ENCODE measurements at places on chromosomes 11 and 22.

DNA sequence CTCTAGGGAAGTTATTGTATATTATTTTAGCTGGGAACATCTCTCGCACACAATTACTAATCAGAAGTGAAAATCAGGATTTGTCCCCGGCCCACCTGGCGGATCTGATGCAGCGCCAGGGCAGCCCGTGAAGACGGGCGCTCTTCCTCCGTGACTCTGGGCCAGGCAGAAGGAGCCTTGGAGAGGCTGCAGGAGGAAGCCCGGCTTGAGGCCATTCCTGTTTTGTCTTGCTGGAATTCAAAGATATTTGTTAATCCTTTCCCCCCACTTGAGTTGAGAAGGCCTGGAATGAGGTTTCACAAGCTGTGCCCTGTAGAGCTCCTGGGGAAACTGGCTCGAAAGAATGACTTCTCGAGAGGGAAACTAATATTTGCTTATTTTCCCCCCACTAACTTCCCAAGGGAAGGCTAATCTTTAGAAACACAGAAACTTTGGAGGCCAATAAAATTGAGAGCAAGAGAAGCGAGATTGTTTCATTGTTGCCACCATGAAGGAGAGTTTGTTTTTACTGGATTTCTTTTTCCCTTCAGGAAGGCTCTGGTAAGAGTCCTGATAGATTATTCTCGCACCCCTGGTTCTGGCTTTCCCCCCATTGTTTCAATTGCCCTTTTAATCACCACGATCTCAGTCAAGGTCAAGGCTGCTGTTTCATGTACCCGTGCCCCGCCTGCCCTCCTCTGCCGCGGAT, 92.8 kb upstream of the SEPTIN5 start:
- no peak for DNase-seq

- DNase-seq: no peak
Observed at GRCh38 chr11:129443276-129443675, 67.6 kb downstream of the BARX2 start.

- DNase-seq: no peak
Observed at GRCh38 chr22:28488825-28489224, 190.8 kb downstream of the TTC28 start.

GRCh38 chr11:12702999-12703453, 28.8 kb downstream of the TEAD1 start:
- DNase-seq: no peak

GRCh38 chr11:23732026-23732425, 764.8 kb upstream of the LUZP2 start:
- DNase-seq: no peak

DNA sequence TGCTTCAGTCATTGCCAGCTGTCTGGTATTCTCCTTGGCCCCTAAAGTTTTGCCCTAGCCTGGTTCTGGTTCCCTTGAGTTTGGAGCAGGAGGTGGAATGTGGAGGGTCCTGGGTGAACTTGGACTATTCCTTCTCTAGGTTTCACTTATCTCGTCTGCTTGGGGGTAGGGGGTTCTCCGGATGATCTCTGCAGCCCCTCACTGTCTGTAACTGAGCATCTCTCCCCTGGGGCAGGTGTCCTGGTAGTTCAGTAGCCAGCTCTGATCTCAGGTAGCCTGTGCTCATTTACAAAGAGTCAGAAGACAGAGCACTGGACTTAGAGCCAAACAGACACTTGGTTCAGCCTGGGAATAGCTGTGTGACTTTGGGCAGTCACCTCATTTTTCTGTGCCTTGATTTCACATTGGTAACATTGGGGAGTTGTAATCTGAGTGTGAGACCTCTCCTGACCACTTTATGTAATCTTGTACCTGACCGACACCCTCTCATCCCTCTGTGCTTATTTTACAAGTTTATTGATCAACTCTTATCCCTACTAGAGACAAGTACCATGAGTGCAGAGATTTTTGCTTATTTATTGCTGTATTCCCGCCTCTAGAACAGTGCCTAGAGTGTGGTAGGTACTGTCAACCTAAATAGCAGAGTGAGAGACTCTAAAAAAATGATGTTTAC, 804 bp downstream of the CCDC134 start:
- DNase-seq: no peak

- DNase-seq: no peak
Observed at GRCh38 chr11:96329855-96330510, 13.0 kb downstream of the MAML2 start.

GRCh38 chr22:46815896-46816731, 53.7 kb downstream of the TBC1D22A start:
- DNase-seq: no peak

GRCh38 chr11:115077740-115078139, 399.4 kb downstream of the NXPE2 start:
- no peak for DNase-seq

DNA sequence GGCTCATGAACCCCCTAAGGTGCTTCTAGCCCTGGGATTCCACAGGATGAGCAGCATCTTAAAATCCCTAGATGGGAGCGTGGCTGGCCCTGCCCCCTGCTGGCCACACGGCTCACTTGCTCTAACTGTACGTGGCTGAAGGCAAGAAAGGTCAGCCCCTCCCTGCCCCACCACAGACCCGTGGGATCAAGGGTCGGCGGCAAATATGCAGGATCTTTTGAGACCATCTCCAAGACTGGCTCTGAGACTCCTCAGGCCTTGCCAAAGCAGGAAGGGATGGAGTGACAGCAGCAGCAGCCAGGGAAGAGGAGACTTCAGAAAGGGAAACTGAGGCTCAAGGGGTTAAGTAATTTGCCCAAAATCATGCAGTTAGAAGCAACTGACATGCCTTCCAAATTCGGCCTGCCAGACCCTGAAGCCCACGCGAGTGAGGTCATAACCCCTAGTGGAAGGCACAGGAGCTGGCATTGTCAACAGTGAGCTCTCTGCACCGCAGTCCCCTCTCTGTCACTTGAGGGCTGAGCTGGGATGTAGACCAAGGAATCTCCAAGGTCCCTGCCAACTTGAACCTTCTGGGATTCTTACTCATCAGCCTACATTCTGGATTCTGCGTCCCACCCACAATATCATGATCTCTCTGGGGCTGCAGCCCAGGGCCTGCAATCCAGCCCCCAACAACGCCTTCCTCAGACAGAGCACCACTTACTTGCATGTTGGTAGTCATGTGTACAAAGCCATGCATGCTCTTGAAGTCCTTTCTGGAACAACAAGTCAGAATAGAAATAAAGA, 31.4 kb downstream of the CREB3L1 start:
- DNase-seq: peak; percentile 41

- DNase-seq: no peak
Observed at GRCh38 chr11:61080526-61080925, 21.8 kb upstream of the CD5 start.

All from activated naive CD8-positive, alpha-beta T cell treated with anti-CD3 and anti-CD28 coated beads, Interleukin-2, amount 50 U/mL, for 16 hours (primary cell).